ENCODE measurements at places on chromosomes 12 and 14.

- no peak for DNase-seq
These were observed 25.7 kb downstream of the KLRK1 start for GRCh38 chr12:10363914-10364814.

DNA sequence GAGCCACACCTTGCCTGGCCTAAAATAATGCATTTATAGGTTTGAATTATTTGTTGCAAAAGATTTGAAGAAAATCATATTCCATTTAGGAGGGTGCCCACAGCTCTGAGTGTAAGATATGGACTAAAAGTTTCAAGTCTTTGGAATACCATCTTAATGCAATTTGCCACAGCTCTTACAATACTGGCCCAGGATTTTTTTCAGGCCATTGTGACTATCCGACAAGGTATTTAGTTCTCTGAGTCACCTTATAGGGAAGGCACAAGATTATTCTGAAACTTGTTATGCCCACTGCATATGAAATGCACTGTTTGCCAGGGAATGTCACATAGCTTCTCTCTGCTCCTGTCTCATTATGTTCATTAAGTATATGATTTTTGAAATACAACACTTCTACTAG lies 29.6 kb upstream of the SLC6A13 start:
- DNase-seq, result no peak

- no peak for DNase-seq
These were observed 62.2 kb upstream of the WSCD2 start for GRCh38 chr12:108066583-108067577.

DNA sequence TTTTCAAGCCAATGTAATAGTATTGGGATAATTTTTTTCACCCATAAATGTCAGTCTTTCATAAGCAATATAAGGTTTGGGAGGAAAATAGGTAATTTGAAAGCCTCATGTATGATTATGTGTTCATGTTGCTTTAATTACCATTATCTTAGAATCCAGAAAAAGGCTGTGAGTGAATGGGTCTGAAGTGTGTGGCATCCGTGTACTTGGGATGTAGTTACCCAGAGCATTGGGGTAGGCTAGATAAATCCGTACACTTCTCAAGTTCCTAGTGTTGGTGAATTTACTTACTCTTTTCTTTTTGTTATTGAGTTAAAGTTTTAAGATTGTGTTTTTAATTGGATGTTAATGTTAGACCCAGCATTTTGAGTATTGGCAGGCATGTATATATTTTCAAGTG lies 104.4 kb downstream of the FGD4 start:
- no peak for DNase-seq

Measured in GF-D8 (cell line).